Cardiac muscle cell (in vitro differentiated cells and primary cell): ENCODE measurements at places on chromosomes 2 and 18. TPM values are rescaled to one million over a fixed set of nuclear protein-coding genes. Genes with fewer than 3 reads are reported as not detected.

- no peak overlapping the region for H3K4me3 ChIP-seq
- DNase-seq, result peak; percentile 60
- peaks cover 4% of the 10 kb centered on the region for H3K4me1 ChIP-seq
- no peaks in the 10 kb centered on the region for H3K36me3 ChIP-seq
Observed at GRCh38 chr2:238247841-238248453, 8.1 kb upstream of the HES6 start.

- no peaks in the 10 kb centered on the region for H3K36me3 ChIP-seq
- H3K27ac ChIP-seq, result peak overlapping the region; percentile 33
- H3K27me3 ChIP-seq, result peaks cover under 1% of the 10 kb centered on the region
- H3K4me1 ChIP-seq, result peaks cover 20% of the 10 kb centered on the region
- DNase-seq, result no peak
Observed at GRCh38 chr2:110740747-110741349, 8.5 kb downstream of the ACOXL start.

DNA sequence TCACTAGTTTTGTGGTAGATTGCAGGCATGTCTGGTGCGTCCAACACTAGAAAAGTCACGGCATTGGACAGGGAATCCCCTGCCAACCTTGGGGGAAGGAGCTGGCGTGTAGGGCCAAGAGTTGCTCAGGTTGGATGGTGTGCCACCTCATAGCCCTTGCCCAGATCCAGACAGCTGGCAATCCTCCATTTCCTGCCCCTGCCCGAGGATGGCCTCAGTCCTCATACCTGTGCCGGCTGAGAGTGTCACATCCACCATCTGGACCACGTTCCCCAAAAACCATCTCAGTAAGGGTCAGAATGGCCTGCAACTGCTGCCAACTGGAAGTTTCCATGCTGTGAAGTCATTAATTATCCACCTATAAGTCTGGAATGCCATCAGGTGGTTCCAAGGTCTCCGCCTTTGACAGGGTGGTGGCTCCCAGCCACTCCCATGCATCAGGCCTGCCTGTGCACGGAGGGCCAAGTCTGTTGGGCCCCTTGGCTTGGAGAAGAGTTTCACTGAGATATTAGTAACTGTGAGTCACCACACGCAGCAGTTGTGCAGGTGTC is 55.0 kb downstream of the IMPA2 start:
- DNase-seq, result no peak
- H3K4me1 ChIP-seq, result no peaks in the 10 kb centered on the region
- no peak overlapping the region for H3K27ac ChIP-seq
- H3K4me3 ChIP-seq, result no peak overlapping the region
- H3K27me3 ChIP-seq, result peaks cover 14% of the 10 kb centered on the region

- no peak overlapping the region for H3K27ac ChIP-seq
- no peaks in the 10 kb centered on the region for H3K36me3 ChIP-seq
- peaks cover 6% of the 10 kb centered on the region for H3K27me3 ChIP-seq
- peak overlapping the region; percentile 50 for H3K4me3 ChIP-seq
- peaks cover 36% of the 10 kb centered on the region for H3K4me1 ChIP-seq
- DNase-seq, result peak; percentile 63
Observed at GRCh38 chr18:23135550-23136325, 453 bp downstream of the CABLES1 start.

GRCh38 chr18:78692105-78692504 is 287.5 kb upstream of the SALL3 start:
- no peak overlapping the region for H3K4me3 ChIP-seq
- H3K27ac ChIP-seq, result no peak overlapping the region
- no peaks in the 10 kb centered on the region for H3K27me3 ChIP-seq
- no peaks in the 10 kb centered on the region for H3K36me3 ChIP-seq
- no peaks in the 10 kb centered on the region for H3K4me1 ChIP-seq
- no peak for DNase-seq

DNA sequence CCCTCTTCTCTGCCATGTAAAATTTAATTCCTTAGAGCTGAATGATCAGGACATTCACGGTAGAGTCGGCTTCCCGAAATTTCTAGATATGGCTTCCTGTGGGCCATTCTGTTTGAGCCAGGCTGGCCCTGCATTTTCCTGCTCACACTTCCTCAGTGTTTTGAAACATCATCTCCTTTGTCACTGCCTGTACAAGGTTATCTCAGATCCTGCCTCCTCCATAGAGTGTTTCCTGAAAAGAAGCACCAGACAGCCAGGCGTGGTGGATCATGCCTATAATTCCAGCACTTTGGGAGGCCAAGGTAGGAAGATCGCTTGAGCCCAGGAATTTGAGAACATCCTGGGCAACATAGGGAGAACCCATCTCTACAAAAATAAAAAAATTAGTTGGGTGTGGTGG is 43.6 kb downstream of the GRHL1 start:
- H3K27me3 ChIP-seq, result no peaks in the 10 kb centered on the region
- no peak overlapping the region for H3K27ac ChIP-seq
- no peaks in the 10 kb centered on the region for H3K4me1 ChIP-seq
- no peaks in the 10 kb centered on the region for H3K36me3 ChIP-seq
- no peak for DNase-seq

GRCh38 chr2:62197925-62198633 is 2.2 kb downstream of the B3GNT2 start:
- no peaks in the 10 kb centered on the region for H3K36me3 ChIP-seq
- no peak overlapping the region for H3K27ac ChIP-seq
- H3K4me3 ChIP-seq, result peak overlapping the region; percentile 96
- H3K27me3 ChIP-seq, result no peaks in the 10 kb centered on the region
- peaks cover 12% of the 10 kb centered on the region for H3K4me1 ChIP-seq
- DNase-seq, result no peak

DNA sequence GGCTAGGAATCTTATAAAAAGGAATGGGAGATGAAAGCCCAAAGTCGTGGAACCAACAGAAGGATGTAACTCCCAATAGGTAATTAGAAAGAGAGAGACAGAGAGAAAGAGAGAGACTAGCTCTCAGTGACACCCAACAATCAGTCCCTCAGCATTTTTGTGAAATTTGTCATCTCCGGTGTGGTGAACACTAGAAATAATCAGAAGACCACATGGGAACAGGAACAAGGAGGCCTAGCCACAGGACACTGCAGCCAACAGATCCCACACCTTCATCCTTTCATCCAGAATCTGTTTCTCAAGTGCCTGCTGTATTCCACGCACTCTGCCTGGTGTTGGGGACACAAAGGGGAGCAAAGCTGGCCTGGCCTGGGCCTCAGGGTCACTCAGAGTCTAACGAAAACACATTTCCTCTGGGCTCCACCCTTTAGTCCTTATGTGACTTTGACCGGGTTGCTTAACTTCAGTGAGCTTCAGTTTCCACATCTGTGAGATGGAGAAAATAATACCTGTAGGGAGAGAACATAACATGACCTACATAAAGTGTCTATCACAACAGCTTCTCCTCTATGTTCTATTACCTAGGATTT is 53.1 kb downstream of the EHD3 start:
- H3K27me3 ChIP-seq, result no peaks in the 10 kb centered on the region
- no peaks in the 10 kb centered on the region for H3K36me3 ChIP-seq
- DNase-seq, result no peak
- H3K4me3 ChIP-seq, result no peak overlapping the region
- no peak overlapping the region for H3K27ac ChIP-seq

DNA sequence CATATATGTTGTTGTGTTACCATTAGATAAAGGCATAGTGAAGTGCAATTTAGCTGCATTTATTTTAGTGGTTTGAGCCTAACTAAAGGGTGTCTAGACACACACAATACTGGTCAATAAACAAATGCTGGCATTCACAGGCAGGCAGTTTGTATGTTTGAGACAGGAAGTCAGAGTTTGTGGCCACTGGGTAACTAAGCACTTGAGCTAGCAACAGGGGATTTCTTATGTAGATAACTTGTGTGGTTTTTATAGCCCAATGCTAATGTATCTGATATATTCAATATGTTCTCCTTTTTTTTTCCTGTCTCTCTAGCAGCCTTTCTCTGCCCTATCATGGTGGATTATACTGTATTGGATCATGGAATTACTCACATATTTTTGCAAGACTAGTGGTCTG is 38.1 kb downstream of the LRRTM4 start:
- no peak for DNase-seq
- no peak overlapping the region for H3K27ac ChIP-seq
- no peaks in the 10 kb centered on the region for H3K27me3 ChIP-seq

- H3K4me3 ChIP-seq, result no peak overlapping the region
- H3K4me1 ChIP-seq, result peaks cover 30% of the 10 kb centered on the region
- peak overlapping the region; percentile 2 for H3K27ac ChIP-seq
- no peak for DNase-seq
Observed at GRCh38 chr18:48162956-48163737, 232.7 kb upstream of the SMAD2 start.

DNA sequence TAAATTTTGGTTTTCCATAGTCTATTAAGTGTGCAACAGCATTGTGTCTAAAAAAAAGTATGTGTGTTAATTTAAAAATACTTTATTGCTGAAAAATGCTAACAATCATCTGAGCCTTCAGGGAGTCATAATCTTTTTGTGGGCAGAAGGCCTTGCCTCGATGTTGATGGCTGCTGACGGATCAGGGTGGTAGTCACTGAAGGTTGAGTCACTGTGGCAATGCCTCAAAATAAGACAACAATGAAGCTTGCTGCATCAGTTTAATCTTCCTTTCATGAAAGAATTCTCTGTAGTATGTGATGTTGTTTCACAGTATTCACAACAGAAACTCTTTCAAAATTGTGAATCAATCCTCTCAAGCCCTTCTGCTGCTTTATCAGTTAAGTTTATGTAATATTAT is 31.3 kb downstream of the HDHD2 start:
- H3K27me3 ChIP-seq, result no peaks in the 10 kb centered on the region
- peaks cover 17% of the 10 kb centered on the region for H3K36me3 ChIP-seq
- H3K4me1 ChIP-seq, result peaks cover 7% of the 10 kb centered on the region
- no peak overlapping the region for H3K4me3 ChIP-seq
- DNase-seq, result no peak

GRCh38 chr18:49319590-49319989 is 140.9 kb downstream of the DYM start:
- no peak overlapping the region for H3K27ac ChIP-seq
- H3K4me1 ChIP-seq, result peaks cover 8% of the 10 kb centered on the region
- DNase-seq, result no peak
- no peak overlapping the region for H3K4me3 ChIP-seq

DNA sequence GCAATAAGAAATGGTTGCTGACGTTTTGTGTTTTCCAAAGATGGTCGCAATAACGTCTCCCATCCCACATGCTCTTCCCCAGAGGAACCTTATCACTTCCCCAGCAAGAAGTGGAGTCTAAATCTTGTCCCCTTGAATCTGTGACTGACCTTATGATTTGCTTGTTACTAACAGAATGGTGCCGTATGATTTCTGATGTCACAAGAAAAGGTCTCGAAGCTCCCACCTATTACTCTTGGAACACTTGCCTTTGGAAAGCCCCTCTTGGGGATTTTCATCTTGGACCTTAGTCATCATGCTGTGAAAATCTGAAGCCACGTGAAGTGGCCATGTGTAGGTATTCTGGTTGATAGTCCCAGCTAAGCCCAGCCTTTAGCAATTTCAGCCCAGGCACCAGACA is 86.2 kb upstream of the GLS start:
- no peaks in the 10 kb centered on the region for H3K36me3 ChIP-seq
- no peak overlapping the region for H3K4me3 ChIP-seq
- no peaks in the 10 kb centered on the region for H3K27me3 ChIP-seq

DNA sequence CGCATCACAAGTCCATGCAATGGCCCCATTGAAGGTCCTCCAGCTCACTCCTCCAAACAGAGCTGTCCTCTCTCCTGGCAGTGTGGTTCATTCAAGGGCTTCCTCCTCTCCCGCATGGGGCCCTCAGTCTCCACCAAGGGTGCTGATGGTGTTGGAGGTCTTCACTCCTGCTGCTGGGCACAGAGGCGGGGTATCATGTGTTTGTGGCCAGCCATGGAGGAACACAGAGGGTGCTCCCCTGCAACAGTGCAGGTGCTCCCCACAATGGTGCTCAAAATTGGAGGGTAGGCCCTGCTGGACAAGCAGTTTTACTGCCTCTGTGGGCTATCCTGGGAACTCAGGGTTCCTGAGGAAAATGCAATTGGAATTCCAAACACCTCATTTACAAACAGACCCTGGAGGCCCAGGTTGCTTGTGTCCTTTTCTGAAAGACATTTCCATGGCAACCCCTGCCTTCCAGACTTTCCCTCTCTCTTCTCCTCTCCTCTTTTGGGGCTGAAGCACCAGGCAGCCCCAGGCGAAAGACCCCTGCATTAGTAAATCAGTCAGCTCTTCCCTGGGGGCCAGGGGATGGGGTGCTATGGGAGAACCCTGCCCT is 256.0 kb downstream of the HAUS1 start:
- H3K4me1 ChIP-seq, result peaks cover 42% of the 10 kb centered on the region
- no peak for DNase-seq
- H3K27me3 ChIP-seq, result no peaks in the 10 kb centered on the region

DNA sequence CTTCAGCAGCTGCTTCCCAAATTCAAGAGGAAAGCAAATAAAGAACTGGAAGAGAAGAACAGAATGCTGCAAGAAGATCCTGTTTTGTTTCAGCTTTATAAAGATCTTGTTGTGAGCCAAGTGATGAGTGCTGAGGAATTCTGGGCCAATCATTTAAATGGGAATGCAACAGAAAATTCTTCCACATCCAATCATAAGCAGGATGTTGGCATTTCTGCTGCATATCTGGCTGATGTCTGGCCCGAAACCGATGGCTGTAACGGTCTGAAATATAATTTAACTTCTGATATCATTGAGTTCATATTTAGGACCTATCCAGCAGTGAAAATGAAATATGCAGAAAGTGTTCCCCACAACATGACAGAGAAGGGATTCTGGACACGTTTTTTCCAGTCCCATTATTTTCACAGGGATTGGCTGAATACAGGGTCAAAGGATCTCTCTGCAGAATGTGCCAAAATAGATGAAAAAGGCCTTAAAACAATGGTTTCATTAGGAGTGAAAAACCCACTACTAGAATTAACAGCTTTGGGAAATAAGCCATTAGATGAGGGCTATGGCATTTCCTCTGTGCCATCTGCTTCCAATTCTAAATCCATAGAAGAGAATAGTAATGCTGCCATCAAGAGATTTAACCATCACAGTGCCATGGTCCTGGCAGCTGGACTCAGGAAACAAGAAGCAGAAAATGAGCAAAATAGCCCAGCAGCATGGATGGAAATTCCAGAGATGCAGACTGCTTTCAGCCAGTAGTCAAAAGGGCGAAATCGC is 175.6 kb downstream of the MC4R start:
- H3K27ac ChIP-seq, result no peak overlapping the region
- H3K4me1 ChIP-seq, result no peaks in the 10 kb centered on the region
- H3K4me3 ChIP-seq, result no peak overlapping the region
- H3K27me3 ChIP-seq, result no peaks in the 10 kb centered on the region
- DNase-seq, result no peak
- H3K36me3 ChIP-seq, result no peaks in the 10 kb centered on the region

UBR3 gene
- 31.8 and 53.1 TPM in 2 replicates for total RNA-seq

SERPINB11 gene
- not detected in 2 replicates for total RNA-seq

POMC gene
- 2.8 and 3.9 TPM in 2 replicates for total RNA-seq

CTAGE1 gene
- total RNA-seq, result not detected in 2 replicates

KCNK3 gene
- total RNA-seq, result 2.9 and 6.2 TPM in 2 replicates

MEP1B gene
- 0.04 and 0.09 TPM in 2 replicates for total RNA-seq

LRRC30 gene
- total RNA-seq, result not detected in 2 replicates

RPL31 gene
- total RNA-seq, result 458 and 1,156 TPM in 2 replicates

MDH1B gene
- total RNA-seq, result 2.9 and 4.7 TPM in 2 replicates
